ENCODE measurements at places on chromosomes 13 and 19. TPM values are rescaled to one million over a fixed set of nuclear protein-coding genes. Genes with fewer than 3 reads are reported as not detected.

IL12RB1 gene
- total RNA-seq, result not detected

SRRM5 gene
- total RNA-seq, result not detected

LPAR6 gene
- total RNA-seq, result 0.12 TPM

SPRED3 gene
- 3.4 TPM for total RNA-seq

TYK2 gene
- total RNA-seq, result 110 TPM

All from HCT116 (cell line).